ENCODE measurements at places on chromosomes 12 and 14.

GRCh38 chr14:104098272-104099095 is 13.0 kb downstream of the ASPG start:
- no peak for DNase-seq

- DNase-seq, result no peak
These were observed 184.9 kb downstream of the ITPR2 start for GRCh38 chr12:26648066-26648465.

GRCh38 chr14:71536927-71537772 is 395.1 kb upstream of the RGS6 start:
- no peak for DNase-seq

DNA sequence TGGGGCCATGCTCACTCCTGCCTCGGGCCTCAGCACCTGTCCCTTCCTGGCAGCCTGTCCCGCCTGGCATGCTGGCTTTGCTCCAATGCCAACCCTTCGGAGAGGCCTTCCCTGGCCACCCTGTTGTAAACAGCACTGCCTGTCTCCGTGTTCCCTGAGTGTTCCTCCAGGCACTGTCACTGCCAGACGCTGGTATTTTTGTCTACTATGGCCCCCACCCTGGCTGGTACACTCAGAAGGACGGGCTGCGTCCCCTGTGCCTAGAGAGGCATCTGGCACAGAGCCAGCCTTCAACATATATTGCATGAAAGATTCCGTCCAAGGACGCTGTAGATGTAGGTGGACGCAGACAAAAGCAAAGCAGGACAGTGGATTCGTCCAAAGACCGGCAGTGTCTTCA is 2.7 kb upstream of the ASPG start:
- no peak for DNase-seq

DNA sequence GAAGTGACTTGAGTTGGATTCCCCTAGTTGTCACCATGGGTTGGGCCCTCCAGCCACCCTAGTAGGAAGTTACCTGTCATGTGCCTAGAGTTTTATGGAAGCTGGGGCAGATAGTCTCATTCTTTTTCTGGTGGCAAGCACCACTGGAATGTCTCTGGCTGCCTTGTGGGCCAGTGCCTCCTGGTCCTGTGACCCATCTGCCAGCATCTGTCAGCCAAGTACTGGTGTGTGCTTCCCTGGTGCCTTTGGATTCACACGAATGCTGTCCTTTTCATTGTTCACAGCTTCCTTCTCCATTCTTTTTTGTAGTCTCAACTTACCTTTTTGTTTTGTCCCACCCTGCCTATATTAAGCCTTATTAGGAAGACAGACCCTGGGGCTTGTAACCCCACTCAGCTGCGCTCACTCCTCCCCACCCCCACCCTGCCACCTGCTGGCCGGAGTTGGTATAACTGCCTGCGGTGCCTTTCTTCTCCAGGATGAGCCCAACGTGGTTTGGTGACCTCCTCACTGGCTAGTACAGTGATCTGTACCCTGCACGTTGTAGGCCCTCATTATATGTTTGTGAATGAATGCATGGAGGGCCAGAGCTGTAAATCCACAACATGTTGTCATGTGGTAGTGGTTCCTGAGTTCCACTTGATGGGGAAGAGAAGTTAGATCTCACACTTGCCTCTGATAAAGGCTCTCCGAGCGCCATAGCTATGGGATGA is 125.7 kb downstream of the TSPAN9 start:
- peak; percentile 53 for DNase-seq

DNA sequence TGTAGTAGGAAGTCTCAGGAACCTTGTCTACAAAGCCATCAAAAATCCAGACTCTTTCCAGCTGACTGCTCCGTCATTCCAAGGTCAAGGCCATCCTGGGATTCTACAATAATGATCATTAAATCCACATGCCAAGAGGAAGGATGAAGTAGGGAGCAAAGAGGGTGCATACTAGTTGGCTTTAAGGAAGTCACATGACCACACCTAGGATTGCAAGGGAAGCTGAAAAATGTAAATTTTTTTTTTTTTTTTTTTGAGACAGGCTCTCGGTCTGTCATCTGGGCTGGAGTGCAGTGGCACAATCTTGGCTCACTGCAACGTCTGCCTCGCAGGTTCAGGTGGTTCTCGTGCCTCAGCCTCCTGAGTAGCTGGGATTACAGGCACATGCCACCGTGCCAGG is 7.3 kb upstream of the MRPL42 start:
- DNase-seq, result peak; percentile 66

- no peak for DNase-seq
These were observed 63.1 kb downstream of the C14orf132 start for GRCh38 chr14:96102081-96102856.

Data from KBM-7 (cell line).